ENCODE measurements at places on chromosomes 7 and 10.
A peak's percentile ranks its signal among the peaks of the same experiment; 100 is the strongest.

DNA sequence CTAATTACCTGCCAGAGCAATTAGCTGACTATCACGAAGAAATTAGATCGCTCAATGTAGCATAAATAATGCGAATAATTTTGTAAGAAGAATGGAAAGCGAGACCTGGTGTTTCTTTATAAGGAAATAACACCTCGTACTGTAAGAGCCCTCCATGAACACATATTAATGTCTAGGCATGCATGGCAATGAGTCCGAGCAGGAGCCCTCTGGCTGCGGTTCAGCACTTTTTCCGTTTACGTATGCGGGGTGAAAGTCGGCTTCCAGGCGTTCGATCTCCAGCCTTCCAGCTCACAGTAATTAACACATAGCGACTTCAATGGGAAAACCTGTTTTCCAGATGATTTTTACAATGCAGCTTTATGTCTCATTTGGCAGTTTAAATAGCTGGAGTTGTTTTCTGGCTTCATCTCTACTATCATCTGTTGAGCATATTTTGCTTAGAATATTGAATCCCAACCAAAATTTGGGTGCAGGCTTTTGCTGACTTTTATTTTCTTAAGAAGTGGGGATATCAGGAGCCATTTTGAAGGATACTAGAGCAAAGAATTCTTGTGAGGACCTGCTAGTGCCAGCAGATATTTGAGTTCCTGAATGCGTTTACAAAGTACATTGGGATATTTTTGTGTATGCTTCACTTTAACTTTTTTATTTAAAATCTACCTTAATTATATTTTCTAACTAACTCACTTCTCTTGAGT, 7.2 kb upstream of the SP8 start:
- DNase-seq, result no peak

GRCh38 chr7:26105931-26106330, 46.1 kb upstream of the NFE2L3 start:
- no peak for DNase-seq

DNA sequence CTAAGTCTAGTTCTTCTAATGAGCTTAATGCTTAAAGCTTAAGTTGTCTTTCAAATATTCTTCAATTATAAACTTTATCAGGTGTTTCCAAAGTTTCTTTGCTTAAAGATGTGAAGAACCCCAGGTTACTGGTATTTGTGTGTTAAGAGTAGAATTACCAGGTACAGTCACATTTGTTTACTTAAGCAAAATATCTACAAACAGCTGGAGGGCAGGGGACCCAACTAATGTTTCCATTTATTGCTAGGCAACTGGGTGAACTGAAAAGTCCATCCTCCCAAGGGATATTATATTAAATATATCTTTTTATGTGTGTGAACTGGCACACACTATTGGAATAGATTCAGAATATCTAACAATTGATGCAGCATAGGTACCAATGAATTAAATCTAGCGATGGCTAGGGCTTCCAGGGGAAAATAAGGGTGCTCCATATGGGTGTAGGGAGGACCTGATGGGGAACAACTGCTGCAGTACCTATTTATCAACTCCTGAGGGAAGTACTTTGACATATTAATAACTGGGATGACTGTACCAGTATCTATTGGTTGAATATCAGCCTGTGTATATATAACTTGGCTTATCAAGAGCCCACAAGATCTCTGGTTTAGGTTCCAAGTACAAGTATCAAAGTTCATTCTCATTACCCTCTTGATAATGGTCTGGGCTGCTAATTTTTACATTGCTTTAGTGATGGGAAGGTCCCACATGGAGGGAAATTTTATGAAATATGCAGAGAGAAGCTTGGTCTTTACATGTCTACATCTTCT, 10.3 kb upstream of the AGR3 start:
- DNase-seq, result no peak

GRCh38 chr7:155963356-155963755, 151.1 kb upstream of the SHH start:
- no peak for DNase-seq

DNA sequence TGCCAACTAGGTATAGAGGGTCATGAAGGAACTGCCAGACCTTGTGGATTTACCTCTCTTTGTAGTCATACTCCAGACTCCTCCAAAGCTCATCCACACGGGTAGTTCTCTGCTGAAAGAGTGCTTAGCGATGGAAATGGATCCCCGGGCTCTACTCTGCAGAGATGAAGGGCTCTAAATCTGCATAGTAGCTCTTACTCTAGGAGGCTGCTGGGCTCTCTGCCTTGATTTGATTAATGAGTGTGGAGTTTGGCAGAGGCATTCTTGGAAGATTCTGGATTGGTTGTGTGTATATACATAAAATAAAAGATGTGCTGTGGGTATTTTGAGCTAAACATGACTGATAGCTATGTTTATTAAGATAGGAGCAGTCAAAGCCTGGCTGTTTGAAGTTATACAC, 21.3 kb upstream of the CPXM2 start:
- DNase-seq, result no peak

GRCh38 chr7:70700055-70700940, 431.6 kb upstream of the GALNT17 start:
- no peak for DNase-seq

GRCh38 chr10:123621916-123622315, 44.2 kb upstream of the GPR26 start:
- no peak for DNase-seq

GRCh38 chr7:130201796-130202195, 3.4 kb downstream of the TMEM209 start:
- DNase-seq, result no peak

- DNase-seq, result no peak
Observed at GRCh38 chr7:99557196-99557607, 1.2 kb upstream of the ZNF655 start.

GRCh38 chr10:68139448-68140272, 30.4 kb downstream of the MYPN start:
- peak; percentile 12 for DNase-seq

GRCh38 chr10:122152544-122152943, 118.6 kb upstream of the BTBD16 start:
- DNase-seq, result no peak

- no peak for DNase-seq
Observed at GRCh38 chr7:126460664-126461063, 792.1 kb downstream of the GRM8 start.

All from right renal cortex interstitium (tissue), 3 donors.